ENCODE measurements at places on chromosomes 6 and 20. TPM values are rescaled to one million over a fixed set of nuclear protein-coding genes. Genes with fewer than 3 reads are reported as not detected.

- no peaks in the 10 kb centered on the region for H3K27me3 ChIP-seq
- no peaks in the 10 kb centered on the region for H3K4me1 ChIP-seq
- no peaks in the 10 kb centered on the region for H3K36me3 ChIP-seq
- H3K4me3 ChIP-seq: no peak overlapping the region
These were observed 38.1 kb downstream of the GJA10 start for GRCh38 chr6:89932245-89932802.

DNA sequence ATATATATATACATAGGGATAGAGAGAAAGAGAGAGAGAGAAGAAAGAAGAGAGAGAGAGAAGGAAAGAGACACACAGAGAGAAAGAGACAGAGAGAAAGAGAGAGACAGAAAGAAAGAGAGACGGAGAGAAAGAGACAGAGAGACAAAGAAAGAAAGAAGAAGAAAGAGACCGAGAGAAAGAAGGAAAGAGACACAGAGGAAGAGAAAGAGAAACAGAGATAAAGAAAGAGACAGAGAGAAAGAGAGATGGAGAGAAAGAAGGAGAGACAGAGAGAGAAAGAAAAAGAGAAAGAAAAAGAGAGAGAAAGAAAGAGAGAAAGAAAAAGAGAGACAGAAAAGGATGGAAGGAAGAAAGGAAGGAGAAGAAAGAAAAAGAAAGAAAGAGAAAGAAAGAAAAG lies 46.9 kb upstream of the TASP1 start:
- no peaks in the 10 kb centered on the region for H3K27me3 ChIP-seq
- H3K27ac ChIP-seq: no peak overlapping the region
- H3K4me3 ChIP-seq: no peak overlapping the region
- H3K36me3 ChIP-seq: no peaks in the 10 kb centered on the region
- H3K4me1 ChIP-seq: no peaks in the 10 kb centered on the region

Gene FAM83C
- not detected for total RNA-seq

GRCh38 chr6:149855040-149855654 lies 9.0 kb downstream of the LRP11 start:
- H3K36me3 ChIP-seq: no peaks in the 10 kb centered on the region
- no peaks in the 10 kb centered on the region for H3K27me3 ChIP-seq
- no peaks in the 10 kb centered on the region for H3K4me1 ChIP-seq

Gene PHF3
- total RNA-seq: 58.3 TPM

GRCh38 chr6:47478233-47479139 lies 897 bp downstream of the CD2AP start:
- no peaks in the 10 kb centered on the region for H3K27me3 ChIP-seq
- peak overlapping the region; percentile 93 for H3K27ac ChIP-seq
- H3K4me1 ChIP-seq: peaks cover 7% of the 10 kb centered on the region
- no peaks in the 10 kb centered on the region for H3K36me3 ChIP-seq
- no peak for DNase-seq

GRCh38 chr6:152634773-152635172 lies 2.4 kb downstream of the SYNE1 start:
- no peaks in the 10 kb centered on the region for H3K36me3 ChIP-seq
- no peaks in the 10 kb centered on the region for H3K4me1 ChIP-seq
- DNase-seq: no peak
- peaks cover 2% of the 10 kb centered on the region for H3K27me3 ChIP-seq

DNA sequence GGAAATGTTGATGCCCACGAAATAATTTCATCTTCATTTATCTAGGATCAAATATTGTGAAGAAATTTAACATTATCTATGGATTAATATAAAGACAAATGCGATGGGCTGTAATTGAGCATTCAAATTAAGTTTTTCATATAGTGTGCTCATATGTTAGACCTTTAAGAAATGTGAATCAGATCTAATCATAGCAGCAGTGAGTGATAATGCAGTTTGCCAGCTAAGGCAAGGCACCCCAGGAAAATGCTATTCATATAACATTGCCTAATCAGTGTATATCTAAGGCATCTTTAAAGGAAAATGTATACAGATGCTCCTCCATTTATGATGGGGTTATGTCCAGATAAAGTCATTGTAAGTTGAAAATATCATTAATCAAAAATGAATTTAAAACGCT lies 135.2 kb downstream of the KCNQ5 start:
- H3K4me3 ChIP-seq: no peak overlapping the region
- no peaks in the 10 kb centered on the region for H3K4me1 ChIP-seq

Gene RAMACL
- 1.9 TPM for total RNA-seq

- no peaks in the 10 kb centered on the region for H3K27me3 ChIP-seq
- H3K4me3 ChIP-seq: no peak overlapping the region
- no peak for DNase-seq
- H3K4me1 ChIP-seq: no peaks in the 10 kb centered on the region
- no peaks in the 10 kb centered on the region for H3K36me3 ChIP-seq
These were observed 24.9 kb upstream of the CFAP206 start for GRCh38 chr6:87382861-87383260.

Gene PROKR2
- not detected for total RNA-seq

DNA sequence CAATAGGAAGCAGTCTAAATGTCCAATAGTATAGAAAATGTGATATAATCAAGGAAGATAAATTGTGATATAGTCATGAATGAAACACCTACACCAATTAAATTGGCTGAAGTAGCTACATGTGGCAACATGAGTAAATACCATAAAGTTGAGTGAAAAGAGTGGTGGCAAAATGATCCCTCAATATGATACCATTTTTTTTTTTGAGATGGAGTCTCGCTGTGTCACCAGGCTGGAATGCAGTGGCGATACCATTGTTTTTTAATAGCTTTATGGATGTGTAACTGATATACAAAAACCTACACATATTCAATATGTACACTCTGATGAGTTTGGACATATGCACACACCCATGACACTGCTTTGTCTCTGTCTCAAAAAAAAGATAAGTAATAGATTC lies 20.9 kb upstream of the ILRUN start:
- H3K4me3 ChIP-seq: no peak overlapping the region
- no peaks in the 10 kb centered on the region for H3K4me1 ChIP-seq
- DNase-seq: no peak
- no peak overlapping the region for H3K27ac ChIP-seq
- H3K27me3 ChIP-seq: no peaks in the 10 kb centered on the region

DNA sequence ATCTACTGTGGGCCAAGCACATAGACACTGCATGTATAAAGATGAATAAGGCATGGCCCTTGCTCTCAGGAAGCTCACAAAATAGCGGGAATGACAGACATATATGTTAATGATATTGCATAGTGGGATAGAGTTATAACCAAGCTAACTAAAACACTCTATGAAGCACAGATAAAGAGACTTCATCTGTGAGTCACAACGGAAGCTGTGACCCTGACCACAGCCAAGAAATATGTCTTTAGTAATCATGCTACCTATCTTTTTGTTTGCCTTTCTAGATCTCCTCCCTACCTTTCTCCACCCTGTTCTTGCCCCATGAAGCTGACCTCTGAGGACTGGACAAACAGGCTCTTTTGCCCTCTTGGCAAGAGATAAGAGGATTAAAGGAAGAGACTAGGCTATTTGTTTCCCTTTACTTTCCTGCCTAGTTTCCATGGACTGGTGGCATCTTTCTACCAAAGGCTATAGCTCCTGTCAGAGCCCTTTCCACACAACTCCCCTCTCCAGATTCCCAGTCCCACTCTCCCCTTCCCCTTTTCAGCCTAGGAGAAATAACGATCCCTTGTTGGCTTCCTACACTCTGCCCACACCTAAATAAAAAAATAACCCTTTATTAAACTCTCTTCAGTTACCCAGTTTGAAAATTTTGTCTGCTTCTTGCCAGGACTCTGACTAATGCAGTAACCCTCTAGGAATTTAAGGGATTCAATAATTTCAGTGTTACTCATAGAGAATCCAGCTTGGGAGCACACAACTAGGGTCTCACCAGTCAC lies 504.9 kb upstream of the MARCKS start:
- no peak overlapping the region for H3K27ac ChIP-seq
- DNase-seq: no peak
- H3K36me3 ChIP-seq: no peaks in the 10 kb centered on the region
- H3K4me3 ChIP-seq: no peak overlapping the region

GRCh38 chr20:58579819-58580473 lies 64.7 kb upstream of the APCDD1L start:
- no peaks in the 10 kb centered on the region for H3K36me3 ChIP-seq
- DNase-seq: peak; percentile 91
- no peak overlapping the region for H3K4me3 ChIP-seq
- H3K4me1 ChIP-seq: peaks cover 3% of the 10 kb centered on the region
- H3K27ac ChIP-seq: no peak overlapping the region

Gene ADGRF5
- total RNA-seq: 51.7 TPM

GRCh38 chr20:32231847-32232246 lies 24.2 kb downstream of the POFUT1 start:
- peaks cover 1% of the 10 kb centered on the region for H3K4me1 ChIP-seq
- peaks cover 3% of the 10 kb centered on the region for H3K36me3 ChIP-seq
- no peak overlapping the region for H3K27ac ChIP-seq
- H3K4me3 ChIP-seq: no peak overlapping the region
- H3K27me3 ChIP-seq: no peaks in the 10 kb centered on the region
- DNase-seq: no peak

DNA sequence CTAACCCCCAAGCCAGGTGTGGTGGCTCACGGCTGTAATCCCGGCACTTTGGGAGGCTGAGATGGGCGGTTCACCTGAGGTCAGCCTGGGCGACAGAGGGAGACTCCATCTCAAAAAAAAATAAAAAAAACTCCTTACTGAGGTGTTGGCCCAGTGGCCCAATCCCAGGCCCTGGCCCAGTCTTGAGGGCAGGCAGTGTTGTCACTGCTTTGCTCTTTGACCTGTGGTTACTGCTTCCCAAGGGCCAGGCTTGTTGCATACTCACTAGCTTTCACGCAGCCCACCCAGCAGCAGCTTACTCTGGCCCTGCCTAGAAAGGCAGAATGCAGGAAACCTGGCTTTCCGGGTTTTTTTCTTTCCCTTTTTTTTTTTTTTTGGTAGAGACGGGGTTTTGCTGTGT lies 13.2 kb downstream of the CNPY3 start:
- DNase-seq: no peak
- no peaks in the 10 kb centered on the region for H3K4me1 ChIP-seq
- no peak overlapping the region for H3K27ac ChIP-seq
- no peaks in the 10 kb centered on the region for H3K27me3 ChIP-seq
- no peak overlapping the region for H3K4me3 ChIP-seq

GRCh38 chr20:62382306-62383198 lies 4.4 kb upstream of the RPS21 start:
- DNase-seq: peak; percentile 87
- H3K4me3 ChIP-seq: no peak overlapping the region
- H3K27ac ChIP-seq: no peak overlapping the region
- H3K36me3 ChIP-seq: peaks cover 4% of the 10 kb centered on the region
- H3K27me3 ChIP-seq: no peaks in the 10 kb centered on the region

DNA sequence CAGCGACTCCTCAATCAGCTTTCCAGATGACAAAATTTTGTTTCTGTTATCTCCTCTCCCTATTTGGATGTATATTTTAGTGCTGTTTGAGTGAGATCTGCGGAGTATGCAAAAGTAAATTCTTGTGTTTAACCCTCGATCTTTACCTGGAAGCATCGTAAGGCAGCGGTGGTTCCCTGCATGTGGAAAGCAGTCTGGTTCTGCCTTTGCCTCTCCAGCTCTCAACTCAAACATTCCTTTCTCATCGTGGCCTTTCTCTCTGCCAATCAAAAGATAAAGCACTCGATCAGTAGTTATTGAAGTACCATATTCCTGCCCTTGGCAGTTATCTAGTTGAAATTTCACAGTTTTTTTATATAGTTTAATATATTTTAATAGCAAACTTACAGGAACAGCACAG lies 44.0 kb upstream of the BTN3A2 start:
- H3K27me3 ChIP-seq: peaks cover 27% of the 10 kb centered on the region
- no peak for DNase-seq
- no peaks in the 10 kb centered on the region for H3K4me1 ChIP-seq
- H3K27ac ChIP-seq: no peak overlapping the region
- no peak overlapping the region for H3K4me3 ChIP-seq
- no peaks in the 10 kb centered on the region for H3K36me3 ChIP-seq

GRCh38 chr20:15924556-15924955 lies 648.7 kb downstream of the KIF16B start:
- no peaks in the 10 kb centered on the region for H3K27me3 ChIP-seq
- no peak for DNase-seq
- H3K36me3 ChIP-seq: no peaks in the 10 kb centered on the region
- no peaks in the 10 kb centered on the region for H3K4me1 ChIP-seq
- H3K4me3 ChIP-seq: no peak overlapping the region

Gene ENPP5
- 21.5 TPM for total RNA-seq

- no peak overlapping the region for H3K27ac ChIP-seq
- H3K36me3 ChIP-seq: no peaks in the 10 kb centered on the region
- DNase-seq: peak; percentile 64
- H3K4me3 ChIP-seq: no peak overlapping the region
- no peaks in the 10 kb centered on the region for H3K27me3 ChIP-seq
- H3K4me1 ChIP-seq: no peaks in the 10 kb centered on the region
These were observed 95.5 kb upstream of the AGPAT4 start for GRCh38 chr6:161369339-161369738.

DNA sequence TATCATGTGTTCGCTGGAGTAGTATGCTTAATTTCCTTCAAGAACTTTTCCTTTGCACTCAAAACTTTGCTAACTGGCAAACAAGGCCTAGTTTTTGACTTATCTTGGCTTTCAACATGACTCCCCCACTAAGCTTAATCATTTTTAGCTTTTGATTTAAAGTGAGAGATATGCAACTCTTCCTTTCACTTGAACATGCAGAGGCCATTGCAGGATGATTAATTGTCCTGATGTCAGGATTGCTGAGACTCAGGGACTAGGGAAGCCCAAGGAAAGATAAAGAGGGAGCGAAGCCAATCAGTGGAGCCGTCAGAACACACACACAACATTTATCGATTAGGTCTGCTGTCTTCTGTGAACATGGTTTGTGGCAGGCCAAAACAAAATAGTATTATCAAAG lies 491.4 kb downstream of the CBLN4 start:
- peak; percentile 50 for DNase-seq
- H3K4me1 ChIP-seq: no peaks in the 10 kb centered on the region
- H3K4me3 ChIP-seq: no peak overlapping the region
- H3K27me3 ChIP-seq: no peaks in the 10 kb centered on the region

GRCh38 chr6:2763876-2764540 lies 1.2 kb upstream of the WRNIP1 start:
- H3K36me3 ChIP-seq: no peaks in the 10 kb centered on the region
- peak; percentile 81 for DNase-seq
- H3K4me3 ChIP-seq: peak overlapping the region; percentile 75
- no peaks in the 10 kb centered on the region for H3K27me3 ChIP-seq

DNA sequence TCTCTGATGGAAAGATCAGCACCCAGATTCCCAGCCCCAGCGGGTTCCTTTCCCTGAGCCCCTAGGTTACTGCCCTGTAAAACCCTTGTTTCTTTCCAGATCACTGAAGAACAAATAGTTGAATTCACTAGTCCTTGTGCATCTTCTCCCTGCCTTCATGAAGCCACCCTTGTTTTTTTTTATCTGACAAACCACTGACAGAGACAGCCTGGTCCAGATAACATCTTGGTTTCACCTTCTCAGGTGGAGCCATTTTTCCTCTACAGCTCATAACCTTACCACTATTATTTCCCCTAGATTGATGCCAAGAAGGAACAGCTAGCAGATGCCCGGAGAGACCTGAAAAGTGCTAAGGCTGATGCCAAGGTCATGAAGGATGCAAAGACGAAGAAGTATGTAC lies 15.9 kb upstream of the PLCG1 start:
- no peak overlapping the region for H3K4me3 ChIP-seq
- peaks cover 62% of the 10 kb centered on the region for H3K36me3 ChIP-seq
- H3K4me1 ChIP-seq: no peaks in the 10 kb centered on the region
- H3K27ac ChIP-seq: no peak overlapping the region
- H3K27me3 ChIP-seq: no peaks in the 10 kb centered on the region
